ENCODE measurements at places on chromosomes 16 and 17.

DNA sequence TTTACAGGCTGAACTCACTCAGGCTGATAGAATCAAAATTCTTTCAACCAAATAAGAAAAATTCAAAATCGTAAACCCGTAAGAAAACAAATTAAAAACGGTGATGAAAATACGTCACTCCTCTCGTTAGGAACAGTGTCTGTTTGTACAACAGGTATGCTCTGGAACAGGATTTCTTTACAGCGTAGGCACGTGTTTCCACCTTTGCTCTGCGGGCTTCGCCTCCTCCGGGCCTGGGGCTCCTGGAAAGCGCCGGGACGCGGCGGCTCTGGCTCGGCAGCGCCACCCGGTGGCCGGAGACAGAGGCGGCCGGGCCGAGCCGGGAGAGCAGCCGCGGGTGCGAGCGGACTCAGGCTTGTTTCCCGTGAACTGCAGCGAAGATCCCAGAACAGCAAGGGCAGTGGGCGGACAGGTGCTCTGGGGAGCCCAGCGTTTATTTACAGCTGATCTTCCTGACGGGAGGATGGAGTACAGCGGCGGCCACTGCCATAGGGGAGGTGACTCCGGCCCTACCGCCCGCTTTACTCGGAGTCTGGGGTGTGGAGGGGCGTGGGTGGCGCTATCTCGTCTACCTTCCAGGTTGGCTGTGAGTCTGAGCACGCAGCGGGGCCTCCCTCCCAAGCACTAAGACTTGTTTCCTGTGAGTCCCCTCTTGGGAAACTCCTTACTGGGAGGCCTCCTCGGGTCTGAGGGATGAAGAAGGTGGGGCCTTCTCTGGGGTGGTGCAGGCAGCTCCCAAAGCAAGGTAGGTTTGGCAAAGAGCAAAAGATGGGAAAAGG, 40.5 kb upstream of the ATP2A3 start:
- no peak for DNase-seq

GRCh38 chr17:76414334-76415295, 30.2 kb downstream of the SPHK1 start:
- DNase-seq: no peak

DNA sequence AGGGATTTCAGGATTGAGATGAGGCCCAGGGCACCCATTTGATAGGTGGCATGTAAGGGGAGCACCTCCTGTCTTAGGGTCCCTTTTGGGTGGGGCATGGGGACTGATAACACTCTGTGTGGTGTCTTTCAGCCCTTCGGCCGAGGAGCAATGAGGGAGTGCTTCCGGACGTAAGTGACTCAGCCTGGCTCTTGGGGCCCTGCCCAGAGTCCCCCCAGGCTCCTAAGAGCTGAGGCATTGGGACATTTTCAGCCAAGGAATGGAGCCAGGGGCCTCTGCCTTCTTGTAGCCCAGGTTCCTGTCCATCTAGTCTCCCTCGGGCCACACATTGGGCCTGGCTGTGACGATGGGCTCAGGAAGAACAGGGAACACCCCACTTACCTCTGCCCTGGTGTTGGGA, 44.4 kb downstream of the EEF2K start:
- DNase-seq: no peak

GRCh38 chr17:75872434-75873351, 5.7 kb downstream of the TRIM47 start:
- no peak for DNase-seq

DNA sequence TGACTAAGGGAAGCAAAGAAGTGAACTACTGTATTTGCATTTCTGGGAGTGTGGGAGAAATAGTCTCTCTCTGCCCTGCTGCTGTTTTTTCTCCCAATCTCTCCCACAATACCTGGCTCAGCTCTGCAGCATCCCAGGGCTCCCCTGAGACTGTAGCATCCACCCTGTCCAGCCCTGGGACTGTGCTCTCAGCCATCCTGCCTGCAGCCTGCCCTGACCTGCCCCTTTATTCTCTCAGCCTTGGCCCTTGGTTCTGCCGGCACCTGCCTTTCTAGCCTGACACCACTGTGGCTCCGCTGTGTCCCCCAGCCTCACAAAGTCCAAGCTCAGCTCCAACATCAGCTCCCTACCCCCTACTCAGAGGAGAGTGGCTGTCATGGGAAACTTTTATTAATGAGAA, 1.9 kb downstream of the PDILT start:
- no peak for DNase-seq

DNA sequence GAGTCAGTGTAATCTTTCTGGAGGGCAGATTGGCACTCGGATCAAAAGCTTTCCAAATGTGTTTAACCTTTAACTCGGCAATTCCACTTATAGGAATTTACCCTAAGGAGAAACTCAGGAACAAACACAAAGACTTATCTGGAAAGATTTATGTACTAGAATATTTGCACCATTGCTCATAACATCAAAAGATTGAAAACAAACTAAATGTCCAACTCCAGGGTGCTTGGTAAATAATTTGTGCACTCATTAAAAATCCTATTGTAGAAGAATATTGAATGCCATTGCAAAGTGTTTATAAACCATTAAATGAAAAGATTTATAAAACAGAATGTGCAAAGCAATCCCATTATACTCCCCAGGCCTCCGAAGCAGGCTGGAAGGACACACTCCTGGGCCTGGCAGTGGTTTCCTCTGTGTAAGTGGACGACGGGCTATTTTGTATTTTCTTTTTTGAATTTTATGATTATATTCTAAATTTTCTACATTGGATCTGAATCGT, 18.7 kb upstream of the RBFOX3 start:
- DNase-seq: no peak

- DNase-seq: no peak
These were observed 7.2 kb downstream of the EFCAB5 start for GRCh38 chr17:29948448-29949215.

DNA sequence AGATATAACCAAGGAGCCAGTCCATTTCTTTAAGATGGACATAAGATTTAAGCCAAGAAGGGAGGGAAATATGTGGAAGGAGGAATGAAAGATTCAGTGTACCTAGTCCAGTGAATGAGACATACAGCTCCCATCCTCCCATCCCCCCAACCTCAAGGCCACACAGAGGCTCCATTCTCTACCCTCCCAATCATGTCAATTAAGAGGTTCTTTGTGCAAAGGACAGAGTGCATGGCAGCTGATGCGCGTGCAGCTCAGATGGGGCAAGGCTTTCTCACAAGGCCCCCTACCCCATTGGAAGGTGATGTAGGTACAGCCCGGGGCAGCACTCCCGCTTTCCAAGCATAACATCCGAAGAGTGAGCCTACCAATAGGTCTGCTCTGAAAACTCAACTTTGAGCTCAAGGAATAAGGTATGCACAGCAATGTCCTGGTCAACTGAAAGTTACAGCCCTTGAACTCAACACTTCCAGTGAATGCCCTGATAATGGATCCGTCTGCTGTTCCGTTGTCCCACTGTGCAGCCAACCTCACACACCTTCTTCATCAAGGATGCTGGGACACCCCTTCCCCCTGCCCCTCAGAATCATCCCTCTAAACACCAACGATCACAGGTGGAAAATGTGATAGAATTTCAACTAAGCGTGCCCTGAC, 458.1 kb downstream of the SOX9 start:
- DNase-seq: no peak

DNA sequence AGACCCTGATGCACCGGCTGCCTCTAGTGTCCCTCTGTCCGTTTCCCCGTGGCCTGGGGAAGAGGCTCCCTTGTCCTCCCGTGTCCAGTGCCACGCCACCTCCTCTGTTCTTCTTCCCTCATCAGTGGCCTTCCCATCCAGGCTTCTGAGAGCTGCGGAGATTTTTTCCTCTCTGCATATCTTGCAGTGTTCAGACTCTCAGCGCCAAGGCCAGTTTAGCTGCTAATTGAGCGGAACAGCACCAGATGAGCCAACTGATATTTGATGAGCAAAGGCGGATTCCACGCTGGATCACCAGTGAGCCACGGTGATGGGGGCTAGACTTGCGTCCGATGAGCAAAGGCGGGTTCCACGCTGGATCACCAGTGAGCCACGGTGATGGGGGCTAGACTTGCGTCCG, 257.6 kb downstream of the FOXL1 start:
- no peak for DNase-seq
